ENCODE measurements at places on chromosomes 3 and 15.

DNA sequence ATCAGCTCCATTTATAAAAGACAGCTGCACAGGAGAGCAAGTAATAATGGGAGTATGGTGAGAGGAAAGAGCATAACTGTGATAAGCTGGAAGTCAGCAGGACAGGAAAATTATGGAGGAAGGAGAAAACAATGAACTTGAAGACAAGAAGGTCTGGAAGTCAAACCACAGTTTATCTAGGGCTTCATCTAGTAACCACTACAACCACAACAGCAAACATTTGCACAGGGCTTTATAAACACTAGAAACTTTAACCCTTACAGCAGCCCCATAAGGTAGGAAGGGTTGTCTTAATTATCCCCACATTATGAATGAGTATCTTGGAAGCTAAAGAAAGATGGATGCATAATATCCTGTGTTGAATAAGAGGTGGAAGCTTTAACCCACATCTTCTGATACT, 820.8 kb downstream of the IGSF11 start:
- DNase-seq = no peak

- DNase-seq = peak; percentile 41
These were observed 54.8 kb downstream of the CCDC54 start for GRCh38 chr3:107432013-107432515.

DNA sequence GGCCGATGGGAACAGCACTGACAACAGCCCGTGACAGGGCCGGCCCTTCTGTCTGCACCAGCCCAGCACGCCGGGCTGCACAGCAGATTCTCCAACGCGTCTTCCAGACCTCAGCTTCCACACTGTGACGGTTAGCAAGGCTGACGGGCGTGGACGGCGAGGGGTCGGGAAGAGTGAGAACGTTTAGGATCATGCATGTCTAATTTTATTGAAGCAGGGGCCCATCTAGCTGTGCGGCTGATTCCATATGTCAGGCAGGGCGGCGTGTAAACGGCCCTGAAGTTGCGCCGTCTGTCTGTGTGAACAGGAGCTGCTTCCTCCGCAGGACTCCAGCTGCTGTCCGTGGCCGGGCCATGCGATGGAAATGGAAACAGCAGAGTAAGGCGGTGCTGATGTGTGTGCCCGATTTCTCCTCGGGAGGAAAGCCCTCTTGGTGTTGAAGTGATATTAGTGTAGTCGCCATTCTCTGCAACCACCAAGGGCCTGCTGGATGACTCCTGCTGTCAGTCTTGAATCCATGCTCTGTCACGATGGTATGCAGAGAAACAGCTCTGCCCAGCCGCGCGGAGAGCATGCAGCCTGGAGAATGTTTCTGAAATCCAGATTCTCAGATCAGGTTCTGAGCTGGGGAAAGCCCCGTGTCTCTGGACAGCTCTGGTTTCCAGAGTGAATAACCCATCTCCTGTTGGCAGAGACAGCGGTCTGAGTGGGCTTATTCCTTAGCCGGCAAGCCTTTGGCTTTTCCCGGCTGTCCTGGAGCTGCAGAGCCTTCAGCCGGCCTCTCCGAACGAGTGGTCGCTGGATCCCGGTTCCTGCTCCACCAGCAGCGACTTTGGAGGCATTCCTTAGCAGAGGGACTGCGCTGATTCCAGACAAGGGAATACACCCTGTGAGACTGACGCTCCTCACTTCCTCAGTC, 158.1 kb upstream of the UBE3A start:
- no peak for DNase-seq

- peak; percentile 78 for DNase-seq
These were observed 379.5 kb upstream of the DPH6 start for GRCh38 chr15:35925275-35926006.

- no peak for DNase-seq
These were observed 41.6 kb downstream of the ILDR1 start for GRCh38 chr3:121980450-121980796.

- no peak for DNase-seq
These were observed 64.4 kb downstream of the LINGO1 start for GRCh38 chr15:77568014-77568972.

GRCh38 chr15:48858401-48858800, 19.5 kb upstream of the EID1 start:
- DNase-seq = peak; percentile 77

DNA sequence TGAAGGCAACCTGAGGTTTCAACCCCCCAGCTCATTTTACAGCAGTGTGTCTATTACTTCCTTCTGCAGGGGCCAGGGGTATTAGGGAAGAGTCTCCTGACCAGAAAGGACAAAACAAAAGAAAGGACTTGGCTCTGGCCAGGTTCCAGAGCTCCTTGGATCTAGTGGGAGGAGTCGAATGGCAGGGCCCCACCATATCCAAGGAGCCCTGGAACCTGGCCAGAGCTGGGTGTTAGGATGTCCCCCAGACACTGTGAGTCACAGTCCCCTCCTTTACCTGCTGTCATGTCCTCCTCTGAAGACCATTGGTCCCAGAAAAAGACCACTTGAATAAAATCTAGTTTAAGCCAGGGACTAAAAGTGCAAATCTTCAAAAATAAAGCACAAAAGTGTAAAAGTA, 113.2 kb downstream of the EEFSEC start:
- no peak for DNase-seq

DNA sequence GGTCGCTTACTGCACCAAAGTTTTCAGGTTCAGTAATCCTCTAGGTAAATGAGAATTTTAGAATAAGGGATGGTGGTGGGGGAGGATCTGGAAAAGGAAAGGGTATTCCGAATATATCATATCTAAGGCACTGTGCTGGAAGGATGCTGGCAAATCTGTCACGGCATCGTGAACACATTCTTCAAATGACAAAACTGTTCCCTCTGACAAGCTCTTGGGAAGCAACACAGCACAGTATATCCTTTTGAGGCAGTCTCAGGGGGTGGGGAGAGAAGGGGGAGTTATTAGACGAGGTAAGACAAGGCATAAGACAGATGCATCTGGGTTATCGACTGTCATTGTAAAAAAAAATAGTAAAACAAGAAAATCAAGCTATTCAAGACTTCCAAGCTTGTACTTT, 289.6 kb upstream of the LRRN1 start:
- no peak for DNase-seq

DNA sequence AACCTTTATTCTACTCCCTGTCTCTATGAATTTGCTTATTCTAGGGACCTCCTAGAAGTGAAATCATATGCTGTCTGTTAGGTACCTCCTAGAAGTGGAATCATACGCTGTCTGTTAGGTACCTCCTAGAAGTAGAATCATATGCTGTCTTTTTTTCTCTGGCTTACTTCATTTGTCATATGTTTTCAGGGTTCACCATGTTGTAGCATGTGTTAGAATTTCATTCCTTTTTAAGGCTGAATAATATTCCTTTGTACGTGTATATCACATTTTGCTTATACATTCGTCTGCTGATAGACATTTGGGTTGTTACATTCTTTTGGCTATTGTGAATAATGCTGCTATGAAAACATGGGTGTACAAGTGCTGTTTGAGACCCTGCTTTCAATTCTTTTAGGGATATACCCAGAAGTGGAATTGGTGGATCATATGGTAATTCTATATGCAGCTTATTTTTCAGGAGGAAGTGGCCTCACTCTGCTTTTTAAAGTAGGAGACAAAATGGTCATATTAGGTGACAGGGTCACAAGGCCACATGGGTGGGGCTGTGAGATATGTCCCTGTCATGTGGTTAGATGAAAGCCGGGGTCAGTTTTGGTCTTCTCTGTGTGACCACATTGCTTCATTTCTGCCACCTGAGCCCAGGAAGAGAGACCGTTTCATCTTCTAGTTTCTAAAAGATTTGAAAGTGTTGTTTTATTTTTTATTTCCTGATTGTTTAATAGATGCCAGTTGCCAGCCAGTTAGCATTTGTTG, 76.7 kb downstream of the FLNB start:
- no peak for DNase-seq
